CD4-positive, alpha-beta T cell treated with Interleukin-2 at 100 ng/mL for 4 hours (primary cell): ENCODE measurements at places on chromosomes 6 and 20.
A peak's percentile ranks its signal among the peaks of the same experiment; 100 is the strongest.

DNA sequence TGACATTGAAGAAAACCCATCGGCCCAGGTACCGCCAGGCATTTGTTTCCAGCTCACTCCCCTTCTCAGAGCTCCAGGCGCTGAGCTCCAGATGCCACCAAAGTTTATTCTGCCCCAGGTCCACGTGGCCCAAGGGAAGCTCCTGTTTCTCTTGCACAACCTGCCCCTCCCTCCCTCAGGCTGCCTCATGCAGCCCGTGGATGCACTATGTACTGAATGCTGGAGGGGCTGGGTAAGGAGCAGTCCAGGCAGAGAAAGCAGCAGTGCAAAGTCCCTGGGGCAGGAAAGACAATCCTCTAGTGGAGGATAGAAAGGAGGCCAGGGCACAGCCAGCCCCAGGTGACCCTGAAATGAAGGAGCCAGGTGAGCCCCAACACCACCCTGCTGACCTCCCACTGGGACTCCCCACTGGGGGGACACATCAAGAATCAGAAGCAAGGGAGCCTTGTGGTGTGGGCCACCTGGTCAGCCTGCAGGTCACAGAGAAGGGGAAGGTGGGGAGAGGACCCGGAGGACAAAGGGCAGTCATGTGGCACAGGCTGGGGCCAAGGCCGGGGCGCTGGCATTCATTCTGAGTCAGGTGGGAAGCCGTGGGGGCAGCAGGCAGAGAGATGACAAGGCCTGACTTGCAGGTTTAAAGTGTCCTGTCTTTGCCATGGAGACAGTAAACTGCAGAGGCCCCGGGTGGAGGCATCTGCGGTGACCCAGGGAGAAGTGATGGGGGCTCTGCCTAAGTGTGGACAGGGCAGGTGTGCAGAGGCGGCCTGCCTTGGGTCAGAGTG lies 230.1 kb downstream of the PREX1 start:
- no peak for DNase-seq

GRCh38 chr6:106279179-106279578 lies 46.4 kb downstream of the ATG5 start:
- no peak for DNase-seq

GRCh38 chr6:114342826-114343781 lies at the start of gene HS3ST5:
HS3ST5 (minus strand) TSS chr6:114343023; CDS start chr6:114062845, 280,178 bp downstream.
- no peak for DNase-seq

- DNase-seq, result no peak
Measured at GRCh38 chr6:6916598-6916997, 191.2 kb upstream of the RREB1 start.

DNA sequence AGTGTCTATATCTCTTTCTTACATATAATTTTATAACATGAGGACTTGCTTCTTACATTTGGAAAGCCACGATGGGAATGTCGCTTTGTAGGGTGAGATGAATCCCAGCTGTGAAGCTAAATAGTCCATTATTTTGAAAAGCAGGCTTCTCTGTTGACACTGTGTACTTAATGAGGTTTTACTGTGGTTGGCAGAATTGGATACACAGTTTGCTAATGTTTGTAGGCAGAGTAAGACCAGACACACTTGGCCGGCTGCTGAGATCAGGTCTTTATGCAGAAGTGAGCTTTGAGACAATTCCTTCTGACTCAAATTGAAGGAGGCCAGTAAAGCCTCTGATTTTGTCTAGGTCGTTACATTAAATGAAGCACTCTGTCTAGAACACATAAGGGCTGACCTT lies 93.0 kb downstream of the NDUFAF5 start:
- no peak for DNase-seq

- no peak for DNase-seq
Measured at GRCh38 chr20:36010076-36010475, 41.7 kb downstream of the CNBD2 start.

- DNase-seq, result peak; percentile 79
Measured at GRCh38 chr20:44683263-44684046, 31.7 kb upstream of the CCN5 start.

GRCh38 chr6:14211562-14211942 lies 94.0 kb downstream of the CD83 start:
- no peak for DNase-seq

- DNase-seq, result no peak
Measured at GRCh38 chr20:1862663-1863053, 32.5 kb upstream of the SIRPA start.

- DNase-seq, result no peak
Measured at GRCh38 chr6:56689114-56689513, 46.4 kb upstream of the DST start.

- DNase-seq, result no peak
Measured at GRCh38 chr6:101312652-101313051, 80.9 kb upstream of the GRIK2 start.

DNA sequence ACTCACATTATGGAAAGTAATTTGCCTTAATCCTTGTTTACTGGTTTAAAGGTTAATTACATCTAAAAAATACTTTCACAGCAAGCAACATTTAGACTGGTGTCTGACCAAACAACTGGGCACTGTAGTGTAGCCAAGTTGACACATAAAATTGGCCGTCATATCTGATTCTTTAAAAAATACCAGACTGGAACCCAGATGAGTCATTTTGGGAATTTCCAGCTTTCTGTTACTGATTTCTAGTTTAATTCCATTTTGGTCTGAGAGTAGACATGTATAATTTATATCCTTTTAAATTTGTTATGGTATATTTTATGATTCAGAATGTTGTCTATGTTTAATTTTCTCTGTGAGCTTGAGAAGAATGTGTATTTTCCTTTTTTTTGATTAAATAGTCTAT lies 44.1 kb downstream of the SCP2D1 start:
- no peak for DNase-seq

GRCh38 chr6:88596801-88597200 lies 366.6 kb downstream of the RNGTT start:
- DNase-seq, result no peak

GRCh38 chr20:48064929-48065328 lies 279.6 kb upstream of the SULF2 start:
- no peak for DNase-seq

DNA sequence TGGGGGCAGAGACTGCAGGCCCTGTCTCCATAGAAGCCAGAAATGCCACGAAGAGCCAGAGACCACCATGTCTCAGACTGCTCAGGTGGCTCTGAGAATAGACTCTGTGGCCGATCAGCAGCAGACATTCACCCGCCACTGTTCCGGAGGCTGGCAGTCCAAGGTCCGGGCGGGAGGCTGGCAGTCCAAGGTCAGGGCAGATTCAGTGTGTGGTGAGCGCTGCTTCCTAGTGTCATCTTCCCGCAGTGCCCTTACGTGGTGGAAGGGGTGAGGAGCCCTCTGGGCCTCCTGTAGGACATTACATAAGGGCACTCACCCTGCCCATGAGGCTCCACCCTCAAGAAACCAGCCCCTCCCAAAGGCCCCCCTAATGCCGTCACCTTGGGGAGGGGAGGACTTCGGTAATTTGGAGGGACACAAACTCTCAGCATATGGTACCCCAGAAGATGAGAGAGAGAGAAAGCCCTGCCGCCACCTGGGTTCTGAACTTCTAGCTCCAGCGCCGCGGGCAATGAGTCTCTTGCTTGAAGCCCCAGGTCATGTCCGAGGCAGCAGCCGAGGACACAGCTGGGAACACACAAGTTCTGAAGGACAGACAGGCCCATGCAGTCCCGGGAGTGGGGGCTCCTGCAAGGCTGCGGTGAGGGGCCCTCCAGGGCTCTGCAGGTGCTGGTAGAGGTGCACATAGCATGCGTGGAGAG lies 36.4 kb downstream of the DACT2 start:
- no peak for DNase-seq
